ENCODE measurements at places on chromosomes 5 and 9.

DNA sequence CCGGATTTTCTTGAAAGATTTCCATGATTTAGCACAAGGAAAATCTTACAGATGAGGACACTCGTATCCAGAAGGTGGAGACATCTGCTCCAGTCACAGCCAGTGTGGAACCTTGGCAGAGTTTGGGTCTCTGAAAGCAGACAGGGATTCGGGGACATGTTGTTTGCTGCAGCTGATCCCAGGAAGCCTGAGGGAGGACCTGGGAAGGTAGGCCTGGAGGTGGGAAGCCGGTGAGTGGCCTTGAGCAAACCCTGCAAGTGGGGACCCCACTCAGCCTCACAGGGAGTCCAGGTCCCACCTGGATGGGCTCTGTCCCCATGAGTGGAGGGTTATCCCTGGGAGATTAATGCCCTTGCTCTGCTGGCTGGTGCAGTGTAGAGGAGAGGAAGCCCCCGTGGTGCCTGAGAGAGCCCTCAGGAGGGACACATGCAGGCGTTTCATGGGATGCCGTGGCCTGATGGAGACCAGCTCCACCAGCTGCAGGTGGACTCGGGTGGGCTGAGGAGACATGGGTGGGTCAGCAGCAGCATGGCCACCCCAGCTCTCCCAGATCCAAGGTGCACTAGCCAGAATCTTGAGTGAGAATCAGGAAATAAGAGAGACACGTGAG is 7.8 kb downstream of the MRPS2 start:
- no peak for DNase-seq

DNA sequence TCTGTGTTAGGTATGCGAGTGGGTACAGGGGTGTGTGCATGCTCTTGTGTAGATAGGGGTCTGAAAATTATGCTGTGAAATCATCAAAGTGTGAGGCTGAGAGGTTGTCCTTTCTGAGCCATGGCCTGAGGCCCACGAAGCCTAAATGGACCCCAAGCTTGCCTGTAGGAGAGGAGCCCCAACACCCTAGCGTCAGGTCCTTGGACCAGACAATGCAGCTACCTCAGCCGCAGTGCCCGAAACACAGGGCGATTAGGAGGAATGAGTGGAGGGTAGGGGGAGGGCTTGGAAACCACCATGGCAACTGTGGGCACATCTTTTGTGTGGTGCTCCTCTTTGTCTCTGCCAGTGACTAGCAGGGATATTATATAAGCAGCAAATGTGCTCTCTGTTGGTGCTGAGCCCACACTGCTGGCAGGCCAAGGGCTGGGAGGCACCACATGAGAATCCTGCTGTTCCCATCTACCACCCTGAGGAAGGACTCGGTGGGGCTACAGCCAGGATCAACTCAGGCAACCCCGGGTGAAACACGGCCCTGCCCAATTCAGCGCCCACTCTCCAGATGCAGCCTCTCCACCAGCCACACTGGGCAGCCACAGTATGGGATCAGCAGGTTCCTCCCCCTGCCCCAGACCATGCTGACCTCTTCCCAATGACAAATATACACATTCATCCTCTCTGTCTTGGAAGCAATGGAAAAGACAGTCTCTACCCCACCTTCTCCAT is 84.6 kb upstream of the FSTL4 start:
- DNase-seq, result no peak

DNA sequence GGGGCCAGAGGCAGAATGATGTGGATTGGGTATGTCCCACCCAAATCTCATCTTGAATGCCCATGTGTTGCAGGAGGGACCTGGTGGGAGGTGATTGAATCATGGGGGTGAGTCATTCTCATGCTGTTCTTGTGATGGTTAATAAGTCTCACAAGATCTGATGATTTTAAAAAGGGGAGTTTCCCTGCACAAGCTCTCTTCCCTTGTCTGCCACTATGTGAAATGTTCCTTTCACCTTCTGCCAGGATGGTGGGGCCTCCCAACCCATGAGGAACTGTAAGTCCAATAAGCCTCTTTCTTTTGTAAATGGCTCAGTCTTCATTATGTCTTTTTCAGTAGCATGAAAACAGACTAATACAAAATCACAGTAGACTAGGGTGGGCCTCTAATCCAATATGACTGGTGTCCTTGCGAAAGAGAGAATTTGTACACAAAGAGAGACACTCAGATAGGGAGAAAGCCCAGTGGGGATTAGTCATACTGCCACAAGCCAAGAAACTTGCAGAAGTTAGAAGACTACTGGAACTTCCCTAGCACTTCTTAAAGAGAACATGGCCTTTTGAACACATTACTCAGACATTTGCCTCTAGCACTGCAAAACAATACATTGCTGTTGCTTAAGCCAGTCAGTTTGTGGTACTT is 68.4 kb downstream of the ANXA1 start:
- peak; percentile 50 for DNase-seq

- DNase-seq, result no peak
Observed at GRCh38 chr5:124263680-124264491, 482.6 kb downstream of the ZNF608 start.

Measured in T-helper 2 cell treated with Interferon-gamma antibody and Interleukin-4, amounts not matched to agents 5 μg/mL and 100 μg/mL, for 36 hours (primary cell).